ENCODE measurements at places on chromosomes 5 and 9.

GRCh38 chr5:77143998-77144836, 57.1 kb upstream of the ZBED3 start:
- peak; percentile 82 for DNase-seq

GRCh38 chr5:180689071-180689694, 39.8 kb upstream of the FLT4 start:
- DNase-seq: no peak

DNA sequence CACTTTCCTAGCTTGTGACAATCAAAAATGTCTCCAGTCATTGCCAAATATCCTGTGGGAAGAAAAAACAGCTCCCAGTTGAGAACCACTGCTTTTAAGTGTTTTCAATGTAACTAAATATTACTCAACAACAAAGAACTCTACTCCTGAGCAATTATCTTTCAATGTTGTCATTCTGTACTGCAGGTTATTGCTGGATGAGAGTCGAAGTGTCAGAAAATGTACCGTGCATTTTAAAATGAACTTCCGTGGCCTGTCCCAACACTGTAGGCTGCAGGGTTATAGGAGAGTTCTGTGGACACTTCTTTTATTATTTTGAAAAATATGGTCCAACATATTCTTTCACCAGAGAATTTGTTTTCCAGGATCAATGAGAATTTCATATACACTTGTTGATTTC, 34.8 kb upstream of the AGXT2 start:
- DNase-seq: no peak

- peak; percentile 82 for DNase-seq
These were observed 128.4 kb upstream of the TRPM3 start for GRCh38 chr9:71249729-71250317.

DNA sequence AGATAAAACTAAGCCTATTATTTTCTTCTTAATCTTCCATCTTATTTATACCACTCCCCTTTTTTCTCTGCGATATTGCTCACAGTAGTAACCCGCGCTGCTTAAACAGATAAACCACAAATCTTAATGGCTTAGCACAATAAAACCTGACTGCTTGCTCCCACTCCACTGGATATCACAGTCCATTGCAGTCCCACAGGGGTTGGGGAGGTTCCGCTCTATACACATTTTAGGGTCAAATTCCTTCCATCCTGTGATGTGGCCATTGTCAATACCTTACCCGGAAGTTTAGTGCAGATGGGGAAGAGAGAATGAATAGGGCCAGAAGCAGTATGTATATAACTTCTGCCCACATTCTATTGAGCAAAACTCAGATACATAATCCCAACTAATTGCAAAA, 193.7 kb downstream of the RAB3C start:
- DNase-seq: no peak

GRCh38 chr5:53923961-53924360, 363.5 kb downstream of the NDUFS4 start:
- DNase-seq: no peak

GRCh38 chr9:135256581-135257354, 169.3 kb downstream of the OLFM1 start:
- DNase-seq: no peak

DNA sequence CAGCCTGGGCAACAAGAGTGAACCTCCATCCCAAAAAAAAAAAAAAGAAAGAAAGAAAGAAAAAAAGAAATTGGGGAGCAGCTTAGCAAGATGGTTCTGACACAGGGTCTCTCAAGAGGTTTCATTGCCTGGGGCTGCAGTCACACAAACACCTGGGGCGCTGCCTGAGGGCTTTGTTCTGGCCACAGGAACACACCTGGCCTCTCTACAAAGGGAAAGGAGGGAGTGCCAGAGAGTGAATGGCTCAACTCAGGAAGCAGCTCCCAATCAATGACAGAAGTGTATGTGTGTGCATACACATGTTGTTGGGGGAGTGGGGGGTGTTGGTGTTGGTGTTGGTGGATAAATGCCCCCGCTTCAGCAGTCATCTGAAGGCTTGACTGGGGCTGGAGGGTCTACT, 32.4 kb upstream of the CTNNA1 start:
- no peak for DNase-seq

DNA sequence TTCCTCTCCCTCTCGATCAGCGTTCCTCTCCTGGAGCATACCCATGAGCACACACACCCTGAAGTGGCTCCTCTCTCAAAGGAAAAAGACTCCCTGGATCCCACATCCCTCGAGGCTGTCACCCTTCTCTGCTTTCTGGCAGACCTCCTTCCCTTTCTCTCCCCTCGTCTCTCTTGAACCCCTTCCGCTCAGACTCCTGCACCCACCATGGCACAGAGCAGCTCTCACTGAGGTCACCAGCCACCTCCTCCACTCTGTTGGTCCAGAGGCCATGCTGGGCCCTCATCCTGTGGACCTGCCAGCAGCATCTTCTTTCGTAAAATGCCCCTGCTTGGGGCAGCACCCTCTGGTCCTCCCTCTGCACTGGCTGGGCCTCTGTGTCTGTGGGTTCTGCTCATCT, 5.7 kb downstream of the B4GALT7 start:
- no peak for DNase-seq

GRCh38 chr9:115034801-115035200, 83.2 kb downstream of the TNC start:
- DNase-seq: no peak
